Activated CD4-positive, alpha-beta T cell treated with anti-CD3 and anti-CD28 coated beads, Interleukin-10, Interleukin-2, amounts not matched to agents 100 ng/mL and 50 ng/mL, durations not matched to agents 16 hours and 8 hours (primary cell): ENCODE measurements at places on chromosomes 11 and 22.

GRCh38 chr11:35237860-35238715, 99.1 kb downstream of the CD44 start:
- peak; percentile 80 for DNase-seq

- no peak for DNase-seq
Measured at GRCh38 chr11:7964261-7964660, 986 bp downstream of the NLRP10 start.

DNA sequence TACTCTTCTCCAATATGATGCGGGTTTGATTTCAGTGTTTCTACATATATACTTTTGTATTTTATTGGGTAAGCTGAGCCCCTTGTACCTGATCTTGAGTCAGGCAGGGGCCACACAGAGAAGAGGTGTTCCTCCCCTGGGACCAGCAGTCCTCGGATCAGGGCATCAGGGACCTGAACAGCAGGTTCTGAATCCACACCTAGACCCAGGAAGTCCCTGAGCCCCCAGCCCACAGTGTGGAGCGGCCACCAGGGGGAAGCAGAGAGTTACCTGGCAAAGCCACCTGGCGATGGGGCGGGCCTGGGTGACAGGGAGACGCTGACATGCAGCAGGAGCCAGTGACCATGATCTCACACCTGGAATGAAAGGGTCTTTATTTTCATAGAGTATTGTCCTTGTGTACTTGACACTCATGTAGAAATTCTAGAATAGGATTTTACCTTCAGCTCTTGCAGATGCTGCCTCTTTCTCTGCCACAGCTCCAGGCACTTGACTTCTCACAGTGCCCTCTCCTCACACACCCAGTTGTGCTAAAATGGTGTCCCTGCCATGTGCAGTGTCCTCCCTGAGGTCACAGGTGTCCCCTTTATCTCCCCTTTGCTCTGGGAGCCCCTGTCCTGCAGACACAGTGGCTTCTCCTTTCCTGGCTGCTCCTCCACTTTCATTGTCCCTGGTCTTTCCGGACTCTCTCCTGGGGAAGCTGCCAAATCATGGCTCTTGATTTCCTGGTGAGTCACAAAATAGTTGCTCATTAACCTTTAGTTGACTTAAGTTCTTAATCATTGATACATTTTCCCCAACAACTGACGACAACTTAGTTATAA, 48.5 kb downstream of the GGTLC2 start:
- DNase-seq = peak; percentile 60

DNA sequence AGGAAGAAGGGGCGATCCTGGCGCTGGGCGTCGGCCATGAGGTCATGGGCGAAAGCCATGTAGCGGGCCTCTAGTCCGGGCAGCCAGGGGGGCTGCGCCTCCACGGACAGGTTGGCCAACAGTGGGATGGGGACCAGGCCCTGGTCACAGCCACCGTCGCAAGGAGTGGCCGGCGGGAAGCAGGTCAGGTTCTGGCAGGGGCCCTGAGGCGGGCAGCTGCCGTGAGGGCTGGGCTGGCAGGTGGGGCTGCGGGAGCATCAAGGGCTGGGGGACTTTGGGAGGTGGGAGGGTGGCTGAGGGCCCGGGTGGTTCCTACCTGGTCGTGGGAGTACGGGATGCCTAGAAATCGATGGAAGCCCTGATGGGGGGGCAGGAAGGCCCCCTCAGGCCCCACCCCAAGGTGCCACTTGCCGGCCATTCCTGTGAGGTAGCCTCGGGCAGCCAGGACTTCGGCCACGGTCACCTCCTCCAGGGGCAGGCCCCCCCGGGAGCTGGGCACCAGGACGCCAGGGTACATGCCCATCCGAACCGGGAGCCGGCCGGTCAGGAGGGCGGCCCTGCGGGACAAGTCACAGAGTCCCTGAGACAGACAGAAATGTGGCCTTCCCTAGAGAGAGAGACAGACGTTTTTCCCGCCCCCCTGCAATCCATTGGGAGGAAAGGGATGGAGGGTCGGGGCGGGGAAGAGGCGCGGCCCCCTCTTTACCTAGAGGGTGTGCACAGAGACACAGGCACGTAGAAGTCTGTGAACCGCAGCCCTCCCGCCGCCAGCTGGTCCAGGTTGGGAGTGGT, 906 bp downstream of the ARSA start:
- DNase-seq = no peak

- no peak for DNase-seq
Measured at GRCh38 chr11:89235976-89236375, 58.3 kb downstream of the TYR start.

- no peak for DNase-seq
Measured at GRCh38 chr22:45842291-45842991, 134.5 kb downstream of the WNT7B start.

DNA sequence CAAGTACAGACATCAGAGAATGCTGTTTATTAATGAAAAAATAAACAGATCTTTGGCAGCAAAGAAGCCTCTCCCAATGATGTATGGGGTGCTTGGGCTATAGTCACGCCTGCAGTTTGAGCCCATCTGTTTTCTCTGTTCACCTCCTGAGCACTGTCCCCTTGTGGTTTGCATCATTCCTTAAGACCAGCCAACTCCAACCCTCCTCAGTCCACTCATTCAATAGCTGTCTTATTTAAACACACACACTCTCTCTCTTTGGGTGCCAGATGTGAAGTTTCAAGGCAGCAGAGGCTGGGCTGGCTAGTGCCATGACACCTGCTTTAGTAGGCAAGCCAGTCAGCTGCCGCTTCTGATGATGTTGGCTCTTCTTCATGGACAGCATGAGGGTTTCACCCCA, 58.1 kb downstream of the POLD3 start:
- no peak for DNase-seq

- peak; percentile 71 for DNase-seq
Measured at GRCh38 chr11:128522943-128523518, 64.3 kb downstream of the ETS1 start.

- DNase-seq = no peak
Measured at GRCh38 chr11:11806586-11806985, 35.2 kb upstream of the USP47 start.

- DNase-seq = no peak
Measured at GRCh38 chr11:117315285-117316196, 515 bp downstream of the BACE1 start.

- DNase-seq = no peak
Measured at GRCh38 chr22:29798318-29798717, 31.1 kb downstream of the UQCR10 start.

DNA sequence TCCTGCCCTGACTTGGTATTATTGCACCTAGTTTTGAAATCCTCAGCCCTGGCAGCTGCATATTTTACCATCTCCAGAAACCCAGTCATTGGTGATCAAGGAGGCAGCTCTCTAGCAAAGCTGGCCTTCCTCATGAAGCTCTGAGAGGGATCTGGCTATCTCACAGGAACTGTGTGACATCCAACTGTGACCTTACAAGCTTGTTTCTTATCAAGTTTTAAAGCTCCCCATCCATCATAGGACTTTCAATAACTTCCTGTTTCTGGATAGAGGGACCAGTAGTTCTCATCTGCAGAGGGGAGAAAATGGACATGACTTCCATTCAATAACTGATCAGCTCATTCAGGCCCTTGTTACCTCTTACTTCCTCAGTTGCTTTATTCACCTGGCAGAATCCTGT, 18.2 kb downstream of the CALCA start:
- no peak for DNase-seq

- no peak for DNase-seq
Measured at GRCh38 chr11:75949023-75949672, 134.1 kb downstream of the UVRAG start.

- DNase-seq = peak; percentile 19
Measured at GRCh38 chr11:69044111-69045013, 4.4 kb upstream of the TPCN2 start.

DNA sequence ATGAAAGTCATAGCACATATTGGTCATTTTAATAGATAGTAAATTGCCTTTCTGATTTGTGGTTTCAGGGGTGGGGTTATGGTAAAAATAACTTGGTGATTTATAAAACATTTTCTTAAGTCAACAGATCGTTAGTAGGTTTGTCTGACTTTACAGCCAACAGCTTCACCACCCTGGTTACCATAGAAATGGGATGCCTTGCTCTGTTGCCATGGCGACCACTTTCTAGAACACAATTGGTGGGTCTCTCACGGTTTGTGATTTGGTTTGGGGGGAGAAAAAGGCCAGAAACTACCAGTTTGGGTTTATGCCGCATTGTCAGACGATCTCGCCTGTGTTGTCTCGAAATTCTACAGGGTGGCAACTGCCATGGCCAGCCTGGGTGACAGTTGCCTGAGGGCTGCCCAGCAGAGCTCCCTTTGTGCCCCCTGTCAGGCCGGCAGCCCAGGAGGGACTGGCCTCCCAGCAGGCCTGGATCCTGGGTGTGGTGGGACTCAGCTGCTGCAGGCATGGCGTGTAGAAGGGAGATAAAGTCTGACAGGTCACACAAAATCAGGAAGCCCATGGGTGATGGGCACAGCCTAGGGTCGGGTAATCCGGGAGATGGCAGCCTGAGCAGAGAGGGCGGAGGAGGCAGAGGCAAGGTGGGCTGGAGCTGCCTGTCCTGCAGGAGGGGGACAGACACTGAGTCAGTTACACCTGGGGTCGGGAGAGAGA, 30.9 kb downstream of the KCNC1 start:
- no peak for DNase-seq

GRCh38 chr22:44516841-44517240, 18.8 kb upstream of the RTL6 start:
- DNase-seq = no peak

GRCh38 chr22:37472418-37473006, 13.7 kb downstream of the MFNG start:
- peak; percentile 35 for DNase-seq

- DNase-seq = no peak
Measured at GRCh38 chr11:70358753-70359152, 39.6 kb upstream of the CTTN start.

- DNase-seq = peak; percentile 39
Measured at GRCh38 chr11:116519499-116519898, 253.3 kb downstream of the BUD13 start.

DNA sequence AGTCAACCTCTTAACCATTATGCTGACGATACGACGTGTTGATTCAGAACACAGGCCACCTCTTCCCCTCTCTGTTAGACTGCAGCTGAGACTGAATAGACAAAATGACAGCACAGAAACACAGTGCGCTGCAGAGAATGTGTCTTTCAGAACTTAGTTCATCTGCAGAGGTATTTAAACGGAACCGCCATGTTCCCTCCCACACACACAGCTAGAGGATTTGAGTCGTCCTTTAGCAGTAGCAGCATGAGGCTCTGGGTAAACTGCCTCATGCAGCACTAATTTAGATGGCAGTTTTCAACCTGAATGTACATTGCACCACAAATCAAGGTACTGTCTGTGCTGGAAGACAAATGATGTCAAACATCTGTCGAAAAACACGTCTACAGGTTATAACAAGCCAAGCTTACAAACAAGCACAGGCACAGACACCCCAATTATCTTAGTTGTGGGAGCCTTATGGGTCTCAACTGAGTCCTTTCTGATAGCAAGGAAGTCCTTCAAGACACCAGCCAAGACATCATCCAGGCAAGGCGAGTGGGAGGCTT, 76.6 kb upstream of the LRRC4C start:
- DNase-seq = no peak

DNA sequence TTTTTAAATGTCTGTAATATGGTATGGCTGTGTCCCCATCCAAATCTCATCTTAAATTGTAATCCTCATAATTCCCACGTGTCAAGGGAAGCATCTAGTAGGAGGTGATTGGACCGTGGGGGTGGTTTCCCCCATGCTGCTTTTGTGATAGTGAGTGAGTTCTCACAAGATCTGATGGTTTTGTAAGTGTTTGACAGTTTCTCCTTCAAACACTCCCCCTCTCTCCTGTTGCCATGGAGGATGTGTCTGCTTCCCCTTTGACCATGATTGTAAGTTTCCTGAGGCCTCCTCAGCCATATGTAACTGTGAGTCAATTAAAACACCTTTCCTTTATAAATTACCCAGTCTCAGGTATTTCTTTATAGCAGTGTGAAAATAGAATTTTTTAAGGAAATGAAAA, 31.1 kb upstream of the CD44 start:
- DNase-seq = no peak

DNA sequence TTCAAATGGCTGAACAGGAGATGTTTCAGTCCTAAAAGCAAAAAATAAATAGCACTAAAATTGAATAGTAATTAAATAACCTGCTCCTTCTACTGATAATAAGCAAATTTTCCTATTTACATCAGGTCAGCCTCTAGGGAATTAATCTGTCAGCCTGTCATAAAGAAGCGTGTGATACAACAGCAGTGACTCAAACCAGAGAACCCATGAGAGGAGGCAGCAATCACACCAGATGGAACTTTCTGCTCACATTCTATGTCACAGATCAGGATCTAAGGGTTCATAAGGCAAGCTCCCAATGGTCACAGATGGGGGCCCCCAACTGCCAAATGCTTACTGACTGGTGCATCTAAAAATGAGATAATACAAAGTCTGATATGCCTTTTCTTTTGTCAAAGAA, 41.1 kb downstream of the RBFOX2 start:
- no peak for DNase-seq

- DNase-seq = no peak
Measured at GRCh38 chr22:38016182-38017151, 32.1 kb upstream of the SOX10 start.

GRCh38 chr11:72267956-72268617, 24.1 kb upstream of the PHOX2A start:
- DNase-seq = no peak

GRCh38 chr11:32233276-32233675, 142.4 kb downstream of the RCN1 start:
- no peak for DNase-seq

DNA sequence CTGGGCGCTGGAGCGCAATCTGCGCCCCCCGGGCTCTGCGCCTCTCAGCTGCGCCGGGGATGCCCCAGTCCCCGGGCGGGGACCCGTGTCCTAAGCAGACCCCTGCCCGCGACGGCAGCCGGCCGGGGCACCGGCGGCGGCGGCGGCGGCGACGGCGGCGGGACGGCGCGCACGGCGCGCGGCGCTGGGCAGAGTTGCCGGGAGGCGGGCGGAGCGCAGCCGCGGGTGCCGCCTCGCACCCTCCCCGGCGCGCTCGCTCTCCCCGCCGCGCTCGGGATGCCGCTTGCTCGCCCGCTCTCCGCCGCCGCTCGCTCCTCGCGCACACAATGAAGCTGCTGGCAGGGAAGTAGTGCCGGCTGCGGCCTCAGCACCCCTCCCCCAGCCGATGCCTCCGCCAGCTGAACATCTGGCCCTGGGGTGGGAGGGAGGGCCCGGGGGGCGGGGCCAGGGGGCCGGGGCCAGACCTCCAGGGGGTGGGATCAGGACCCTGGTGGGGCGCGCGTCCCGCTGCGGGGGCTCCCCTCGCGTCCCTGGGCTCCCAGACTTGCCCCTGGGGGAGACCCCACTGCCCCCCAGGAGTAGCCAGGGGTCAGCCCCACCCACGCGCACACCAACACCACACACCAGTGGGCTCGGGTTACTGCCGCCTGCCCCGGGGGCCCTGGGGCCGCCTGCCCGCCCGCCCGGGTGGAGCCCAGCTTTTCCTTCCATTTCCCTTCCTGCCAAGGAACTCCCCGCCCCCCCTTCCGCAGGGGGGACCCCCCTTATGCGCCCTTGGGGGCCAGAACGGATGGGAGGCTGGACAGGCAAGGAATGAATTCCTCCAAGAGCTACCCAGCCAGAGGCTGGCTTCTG, at the start of gene RCOR2:
TSS of gene RCOR2 (minus strand) at position 328 of the 855 bp plus-strand sequence. CDS start 708 bp downstream, outside the sequence.
- DNase-seq = peak; percentile 61
